Ovary (tissue), 10 donors: ENCODE measurements at places on chromosomes 11 and 22. TPM values are rescaled to one million over a fixed set of nuclear protein-coding genes. Genes with fewer than 3 reads are reported as not detected.

ATG13 gene
- total RNA-seq = 41.8 TPM

BTG4 gene
- 0.34 TPM for total RNA-seq

DNA sequence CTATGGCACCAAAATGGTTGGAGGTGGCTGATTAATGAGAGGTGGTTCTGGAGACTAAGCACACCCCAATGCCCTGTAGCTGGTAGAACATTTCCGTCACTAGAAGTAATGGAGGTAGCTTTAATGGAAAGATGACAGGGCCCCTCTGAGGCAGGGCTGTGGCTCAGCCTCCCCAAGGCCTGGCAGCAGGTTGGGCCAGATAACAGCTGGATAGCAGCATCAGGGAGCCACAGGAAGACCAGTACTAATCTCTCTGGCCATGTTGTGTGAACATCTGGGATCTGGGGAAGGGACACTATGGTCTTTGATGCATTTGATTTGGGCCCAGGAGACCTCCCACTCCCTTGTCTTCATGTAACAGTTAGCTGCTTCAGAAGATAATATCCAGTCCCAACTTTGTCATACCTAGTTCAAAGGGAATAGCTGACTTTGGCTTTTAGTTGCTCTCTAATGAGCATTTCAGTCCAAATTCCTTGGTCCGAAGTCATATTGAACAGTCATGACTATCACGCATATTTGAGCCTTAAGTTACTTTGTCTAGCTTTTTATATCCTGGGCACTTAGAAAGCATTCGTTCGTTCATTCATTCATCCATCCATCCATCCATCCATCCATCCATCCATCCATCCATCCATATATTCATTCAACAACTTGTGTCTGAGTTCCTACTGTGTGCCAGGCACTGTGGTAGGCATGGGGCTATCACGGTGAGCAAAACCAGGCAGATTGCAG is 53.0 kb upstream of the LMO2 start:
- no peak overlapping the region for H3K4me3 ChIP-seq
- no peaks in the 10 kb centered on the region for H3K36me3 ChIP-seq
- H3K27ac ChIP-seq = no peak overlapping the region
- no peaks in the 10 kb centered on the region for H3K27me3 ChIP-seq
- H3K4me1 ChIP-seq = no peaks in the 10 kb centered on the region
- DNase-seq = no peak

- H3K36me3 ChIP-seq = no peaks in the 10 kb centered on the region
- no peak for DNase-seq
- H3K27me3 ChIP-seq = no peaks in the 10 kb centered on the region
- no peak overlapping the region for H3K4me3 ChIP-seq
- no peak overlapping the region for H3K27ac ChIP-seq
Observed at GRCh38 chr22:47691152-47691895, 928.9 kb downstream of the TBC1D22A start.

DNA sequence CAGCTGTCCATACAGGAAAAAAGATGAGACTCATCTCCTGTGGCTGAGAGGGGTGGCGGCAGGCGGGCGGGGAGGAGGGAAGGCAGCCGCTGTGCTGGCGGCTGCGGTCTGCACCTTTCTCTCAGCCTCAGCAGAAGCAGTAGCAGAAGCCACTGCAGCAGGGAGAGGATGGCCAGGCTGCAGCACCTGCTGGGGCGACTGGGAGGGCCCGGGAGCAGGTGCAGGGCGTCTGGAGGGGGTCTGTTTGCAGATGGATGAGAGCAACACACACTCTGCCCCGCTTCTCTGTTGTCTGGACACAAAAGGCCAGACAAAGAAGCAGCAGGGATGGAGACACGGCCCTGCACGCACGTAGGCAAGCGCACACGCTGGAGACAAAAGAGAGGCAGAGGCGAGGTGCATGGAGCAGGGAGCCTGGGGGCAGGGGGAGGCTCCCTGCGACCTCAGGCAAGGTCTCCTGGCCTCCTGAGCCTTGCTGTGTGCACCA is 9.3 kb upstream of the MIAT start:
- no peaks in the 10 kb centered on the region for H3K36me3 ChIP-seq
- DNase-seq = no peak
- no peak overlapping the region for H3K4me3 ChIP-seq
- peaks cover 2% of the 10 kb centered on the region for H3K4me1 ChIP-seq

GRCh38 chr11:57476757-57477506 is 16.6 kb downstream of the RTN4RL2 start:
- H3K36me3 ChIP-seq = no peaks in the 10 kb centered on the region
- no peaks in the 10 kb centered on the region for H3K27me3 ChIP-seq
- peaks cover 5% of the 10 kb centered on the region for H3K4me1 ChIP-seq
- H3K27ac ChIP-seq = no peak overlapping the region

DNA sequence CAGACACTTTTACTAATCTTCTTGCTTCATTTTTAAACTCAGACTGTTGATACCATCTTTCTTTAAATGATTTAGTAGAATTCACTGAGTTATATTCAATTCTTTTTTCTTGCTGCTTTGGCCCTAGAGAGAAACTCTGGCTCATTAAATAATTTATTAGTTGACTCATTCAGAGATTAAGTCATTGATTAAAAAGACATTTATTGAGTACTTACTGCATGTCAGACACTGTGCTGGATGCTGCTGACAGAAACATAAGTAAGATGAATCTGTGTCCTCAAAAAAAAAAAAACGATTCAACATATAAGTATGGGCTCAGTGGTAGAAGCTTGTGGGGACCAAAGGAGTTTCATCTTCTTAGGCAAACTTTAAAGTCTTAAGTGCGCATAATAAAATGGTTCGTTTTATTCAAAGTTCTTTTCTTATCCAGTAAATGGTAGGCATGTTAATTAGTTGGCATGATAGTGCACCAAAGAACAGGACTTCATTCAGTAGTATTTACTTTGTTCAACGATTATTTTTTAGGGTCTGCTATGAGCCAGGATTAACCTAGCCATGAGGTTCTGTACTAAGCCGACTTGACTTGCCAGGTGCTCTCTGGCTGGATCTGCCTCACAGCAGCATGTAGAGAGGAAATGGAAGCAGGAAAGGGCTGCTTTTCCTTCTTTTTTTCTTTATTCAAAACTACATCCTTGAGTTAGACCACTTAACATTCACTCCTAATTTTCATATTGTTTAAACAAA is 281.0 kb upstream of the CTSC start:
- no peaks in the 10 kb centered on the region for H3K36me3 ChIP-seq
- no peak for DNase-seq
- H3K27ac ChIP-seq = no peak overlapping the region
- no peaks in the 10 kb centered on the region for H3K27me3 ChIP-seq

DNA sequence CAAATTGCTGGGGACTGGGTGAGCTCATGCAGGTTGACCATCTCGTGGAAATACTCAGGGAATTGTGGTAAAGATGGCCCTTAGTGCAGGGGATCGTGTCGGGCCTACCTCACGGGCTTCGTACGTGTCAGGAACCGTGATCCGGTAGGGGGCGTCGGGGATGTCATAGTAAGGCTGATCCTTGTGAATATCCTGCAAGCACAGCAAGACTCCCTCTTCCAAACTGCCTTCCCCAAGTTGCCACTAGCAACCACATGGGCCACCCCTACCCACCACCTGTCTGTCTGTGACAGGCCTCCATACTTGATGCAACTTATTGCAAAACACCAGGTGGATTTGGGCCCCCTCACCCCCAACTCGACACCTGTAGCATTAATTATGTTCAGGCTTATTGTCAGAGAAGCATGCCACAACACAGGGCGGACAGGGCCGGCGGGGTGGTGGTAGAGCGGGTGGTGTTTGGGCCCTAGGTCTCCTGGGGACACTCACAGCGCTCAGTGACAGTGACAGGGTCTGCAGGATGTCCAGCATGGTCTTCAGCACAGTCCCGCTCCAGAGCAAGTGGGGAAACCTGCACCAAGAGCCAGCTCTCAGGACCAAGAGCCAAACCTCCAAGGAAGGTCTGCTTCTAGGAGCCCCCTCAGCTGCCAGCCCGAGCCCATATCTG is 22.6 kb upstream of the SERPIND1 start:
- no peaks in the 10 kb centered on the region for H3K36me3 ChIP-seq
- no peaks in the 10 kb centered on the region for H3K27me3 ChIP-seq
- H3K27ac ChIP-seq = no peak overlapping the region

- H3K36me3 ChIP-seq = no peaks in the 10 kb centered on the region
- no peak overlapping the region for H3K27ac ChIP-seq
- no peaks in the 10 kb centered on the region for H3K27me3 ChIP-seq
- no peaks in the 10 kb centered on the region for H3K4me1 ChIP-seq
Observed at GRCh38 chr11:128727796-128728431, 34.0 kb downstream of the FLI1 start.

- no peak for DNase-seq
- no peaks in the 10 kb centered on the region for H3K27me3 ChIP-seq
- no peak overlapping the region for H3K27ac ChIP-seq
- H3K4me3 ChIP-seq = no peak overlapping the region
- H3K4me1 ChIP-seq = no peaks in the 10 kb centered on the region
Observed at GRCh38 chr11:22476589-22476988, 138.4 kb downstream of the SLC17A6 start.

- no peak overlapping the region for H3K27ac ChIP-seq
- no peaks in the 10 kb centered on the region for H3K36me3 ChIP-seq
- no peaks in the 10 kb centered on the region for H3K4me1 ChIP-seq
- H3K4me3 ChIP-seq = no peak overlapping the region
- no peak for DNase-seq
- no peaks in the 10 kb centered on the region for H3K27me3 ChIP-seq
Observed at GRCh38 chr11:118318124-118318523, 13.6 kb downstream of the CD3E start.
